ENCODE measurements at places on chromosomes 1 and 21.

GRCh38 chr1:150552128-150552910 lies 3.1 kb downstream of the ADAMTSL4 start:
- peak; percentile 32 for DNase-seq

- peak; percentile 41 for DNase-seq
Observed at GRCh38 chr1:8217011-8217711, 100.8 kb upstream of the SLC45A1 start.

DNA sequence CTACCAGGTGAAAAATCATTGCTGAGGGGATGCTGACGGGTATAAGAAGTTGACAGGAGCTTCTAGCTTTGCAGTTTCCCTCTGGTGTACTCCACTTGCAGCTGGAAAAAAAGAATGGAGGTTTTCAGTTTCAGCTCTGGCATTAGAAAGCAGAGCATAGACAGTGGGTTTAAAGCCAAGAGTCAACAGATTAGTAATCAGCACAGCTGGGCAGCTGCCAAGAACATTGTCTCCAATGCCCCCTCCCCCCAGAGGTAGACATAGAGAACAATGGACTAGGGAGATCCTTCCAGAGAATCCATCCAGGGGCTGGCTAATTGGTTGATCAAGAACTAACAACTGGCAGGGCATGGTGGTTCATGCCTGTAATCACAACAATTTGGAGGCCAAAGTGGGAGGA lies 10.1 kb upstream of the ZBTB8B start:
- DNase-seq, result no peak

DNA sequence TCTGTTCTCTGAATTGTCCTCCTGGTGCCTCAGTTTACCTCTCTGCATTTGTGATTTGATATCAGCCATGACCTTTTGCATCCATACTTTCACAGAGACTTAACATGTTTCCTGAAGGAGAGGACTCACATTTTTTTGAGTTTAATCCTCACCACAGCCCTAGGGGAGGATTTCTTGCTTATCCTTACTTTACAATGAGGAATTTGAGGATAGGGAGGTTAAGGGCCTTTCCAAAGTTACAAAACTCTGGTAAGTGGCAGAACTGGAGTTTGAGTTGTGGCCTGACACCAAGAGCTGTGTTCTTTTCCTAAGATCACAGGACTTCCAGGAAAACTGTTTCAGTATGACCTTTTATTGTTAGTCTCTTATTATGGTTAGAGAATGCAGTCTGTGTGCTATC lies 34.2 kb downstream of the TNFRSF8 start:
- DNase-seq, result no peak

GRCh38 chr1:192086644-192087043 lies 71.6 kb upstream of the RGS18 start:
- DNase-seq, result no peak

- DNase-seq, result no peak
Observed at GRCh38 chr1:2203671-2204414, 9.3 kb upstream of the FAAP20 start.

DNA sequence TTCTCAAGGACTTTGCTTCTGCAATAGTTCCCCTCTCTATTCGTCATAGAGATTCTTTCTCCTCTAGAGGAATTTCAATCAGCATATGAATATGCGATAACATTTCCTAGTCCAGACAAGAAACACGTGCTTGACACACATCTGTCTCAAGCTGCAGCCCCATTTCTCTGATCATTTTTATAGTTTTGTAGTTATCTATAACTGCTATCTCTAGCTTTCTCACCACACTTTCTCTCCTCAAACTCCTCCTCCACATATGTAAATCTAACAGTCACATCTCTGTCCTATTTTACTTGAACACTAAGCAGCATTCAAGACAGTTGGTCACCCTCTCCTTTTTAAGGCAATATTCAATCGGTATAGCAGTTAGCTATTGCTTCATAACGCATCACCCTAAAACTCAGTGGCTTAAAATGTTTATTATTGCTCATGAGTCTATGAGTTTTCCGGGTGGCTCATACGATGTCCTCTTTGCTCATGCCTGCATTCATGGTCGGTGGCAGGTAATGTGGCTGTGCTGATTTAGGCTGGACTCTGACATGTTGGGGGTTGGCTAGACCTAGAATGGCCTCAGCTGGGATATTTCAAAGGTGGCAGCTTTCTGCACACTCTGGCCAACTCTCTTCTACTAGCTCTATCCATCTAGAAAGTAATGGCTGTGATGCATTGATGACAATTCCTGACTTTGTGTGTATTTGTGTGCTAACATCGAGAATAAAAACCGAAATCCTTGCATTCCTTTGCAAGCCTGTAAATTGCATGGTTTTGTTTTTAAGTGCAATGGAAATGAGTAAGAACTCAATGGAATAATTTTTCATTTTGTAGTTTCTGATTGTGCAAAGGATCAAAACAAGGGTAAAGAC lies 20.6 kb downstream of the ATP6V1G3 start:
- DNase-seq, result no peak

- no peak for DNase-seq
Observed at GRCh38 chr1:161266202-161266601, 7.7 kb downstream of the PCP4L1 start.

DNA sequence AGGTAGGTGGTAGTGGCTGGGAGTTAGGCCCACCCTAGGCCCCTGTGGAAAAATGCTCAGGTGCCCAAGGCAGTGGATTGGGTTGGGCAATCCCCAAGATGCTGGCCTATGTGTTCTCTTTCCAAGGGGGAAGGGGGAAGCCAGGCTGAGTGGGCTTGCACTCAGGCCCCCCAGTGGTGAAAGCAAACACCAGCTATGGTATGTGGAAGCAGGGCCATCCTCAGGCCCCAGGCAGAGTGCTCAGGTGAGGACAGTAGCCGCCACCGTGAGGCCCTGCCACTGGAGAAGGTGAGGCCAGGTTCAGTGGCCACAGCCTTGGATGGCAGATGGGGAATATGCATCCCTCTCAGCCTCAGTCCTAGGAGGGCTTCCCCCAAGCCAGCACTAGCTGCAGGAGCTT lies 11.8 kb downstream of the LY9 start:
- no peak for DNase-seq

DNA sequence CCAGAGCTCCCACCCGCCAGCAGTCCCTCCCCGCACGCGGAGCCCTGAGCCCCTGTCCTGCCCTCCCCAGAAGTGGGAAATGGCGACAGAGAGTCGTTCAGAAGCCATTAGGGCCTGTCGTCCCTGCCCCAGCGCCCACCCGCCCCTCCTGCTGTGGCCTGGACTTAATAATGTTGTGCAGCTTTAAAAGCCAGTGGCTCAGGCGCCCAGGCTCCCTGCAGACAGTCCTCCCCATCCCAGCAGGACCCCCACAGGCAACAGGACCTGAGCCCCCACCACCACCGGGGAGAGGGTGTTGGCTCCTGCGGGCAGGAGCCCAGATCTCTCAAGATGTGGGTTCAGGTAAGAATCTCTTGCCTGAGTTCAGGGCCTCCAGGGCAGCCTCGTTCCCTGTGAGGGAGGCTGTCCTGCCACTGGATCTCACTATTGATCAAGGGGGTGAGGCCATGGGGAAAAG lies 125.3 kb upstream of the RUNX3 start:
- DNase-seq, result no peak

- no peak for DNase-seq
Observed at GRCh38 chr1:243346468-243346867, 90.6 kb downstream of the SDCCAG8 start.

DNA sequence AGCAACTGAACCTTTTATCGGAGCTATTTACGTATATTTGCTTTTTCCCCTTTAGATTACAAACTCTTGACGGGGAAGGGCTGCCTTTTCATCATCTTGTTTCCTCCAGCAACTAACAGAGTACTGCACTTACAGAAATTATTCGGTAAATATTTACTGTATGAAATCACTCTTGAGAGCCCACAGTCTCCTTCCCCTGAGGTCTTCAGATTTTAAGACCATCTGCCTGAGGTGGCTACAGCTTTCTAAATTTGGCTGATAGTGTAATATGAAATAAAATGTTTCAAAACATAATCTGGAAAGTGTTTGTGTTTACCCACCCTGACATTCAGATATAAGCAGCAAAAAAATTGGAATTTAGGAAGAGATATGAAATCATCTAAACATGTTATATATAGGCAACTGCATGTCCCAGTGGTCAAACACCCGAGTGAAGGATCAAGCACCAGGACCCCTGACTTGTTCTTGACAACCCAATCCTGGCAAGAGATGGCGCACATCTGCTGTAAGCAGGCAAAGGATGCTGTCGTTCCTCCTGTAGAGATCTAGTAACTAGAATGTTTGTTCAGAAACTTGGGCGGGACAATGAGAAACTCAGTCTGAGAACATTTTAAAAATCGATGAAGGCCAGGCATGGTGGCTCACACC lies 60.9 kb downstream of the SIPA1L2 start:
- no peak for DNase-seq

DNA sequence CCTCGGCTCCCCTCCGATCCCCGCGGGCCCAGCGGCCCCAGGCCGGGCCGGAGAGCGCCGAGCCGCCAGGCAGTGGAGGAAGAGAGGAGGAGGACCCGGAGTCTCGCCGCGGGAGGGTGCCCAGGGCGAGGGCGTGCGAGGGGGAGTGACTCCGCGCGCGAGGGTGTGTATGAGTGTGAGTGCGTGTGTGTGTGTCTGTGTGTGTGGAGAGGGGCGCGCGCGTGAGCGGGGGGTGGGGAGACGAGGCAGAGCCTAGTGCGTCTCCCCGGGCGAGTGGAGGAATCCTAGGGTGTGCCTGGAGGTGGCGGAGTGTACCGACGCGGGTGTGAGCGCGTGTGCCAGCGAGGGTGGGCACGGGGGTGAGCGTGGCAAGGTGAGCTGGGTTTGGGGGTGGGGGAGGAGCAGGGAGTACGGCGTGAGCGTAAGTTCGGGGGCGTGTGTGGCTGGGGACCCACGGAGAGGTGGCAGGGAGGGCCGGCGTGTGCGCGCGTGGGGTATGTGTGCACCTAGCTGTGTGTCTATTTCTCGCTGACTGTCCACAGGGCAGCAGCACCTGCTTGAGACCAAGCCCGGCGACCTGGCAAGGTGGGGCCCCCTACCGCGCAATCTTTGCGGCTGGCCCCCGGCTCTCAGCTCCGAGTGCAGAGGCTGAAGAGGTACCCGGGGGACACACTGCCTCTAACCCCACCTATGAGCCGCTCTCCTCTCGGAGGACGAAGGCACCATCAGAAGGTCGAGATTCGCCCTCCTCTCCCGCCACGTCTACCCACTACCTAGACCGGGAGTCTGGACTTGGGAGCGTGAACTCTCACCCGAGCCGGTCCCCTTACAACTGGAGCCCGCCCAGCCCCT lies 784 bp upstream of the KCND3 start:
- DNase-seq, result no peak

DNA sequence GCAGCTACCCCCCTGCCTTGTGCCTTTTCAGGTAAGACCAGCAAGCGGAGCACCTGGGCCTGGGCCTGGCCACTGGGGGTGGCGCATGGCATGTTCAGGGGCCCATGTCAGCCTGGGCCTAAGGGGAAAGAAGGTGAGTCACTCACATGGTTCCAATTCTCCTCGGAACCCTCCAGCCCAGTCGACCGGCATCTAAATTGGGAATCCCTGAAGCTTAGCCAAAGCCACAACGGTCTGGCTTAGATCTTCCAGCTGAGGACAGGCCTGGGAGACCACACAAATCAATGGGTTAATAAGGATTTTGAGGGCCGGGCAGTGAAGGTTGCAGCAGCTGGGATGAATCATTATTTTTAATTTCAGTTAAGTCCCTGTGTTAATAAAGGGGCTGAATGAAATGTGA lies 145.1 kb upstream of the SMYD2 start:
- no peak for DNase-seq

DNA sequence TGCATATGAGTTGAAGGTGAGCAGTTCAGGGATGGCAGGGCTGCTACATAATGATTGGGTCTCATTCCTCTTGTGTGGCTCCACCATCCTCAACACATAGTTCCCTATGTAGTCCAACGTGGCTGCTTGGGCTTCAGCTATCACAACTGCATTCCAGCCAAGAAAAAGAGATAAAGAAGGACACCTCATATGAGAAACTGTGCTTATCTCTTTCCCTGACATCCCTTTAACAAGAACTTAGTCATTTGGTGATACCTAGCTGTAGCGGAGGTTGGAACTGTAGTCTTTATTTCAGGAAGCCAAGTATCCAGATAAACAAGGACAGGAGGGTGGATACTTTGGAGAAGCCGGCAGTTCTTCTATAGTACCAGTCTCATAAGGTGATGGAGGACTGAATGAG lies 42.7 kb upstream of the DNASE2B start:
- no peak for DNase-seq

DNA sequence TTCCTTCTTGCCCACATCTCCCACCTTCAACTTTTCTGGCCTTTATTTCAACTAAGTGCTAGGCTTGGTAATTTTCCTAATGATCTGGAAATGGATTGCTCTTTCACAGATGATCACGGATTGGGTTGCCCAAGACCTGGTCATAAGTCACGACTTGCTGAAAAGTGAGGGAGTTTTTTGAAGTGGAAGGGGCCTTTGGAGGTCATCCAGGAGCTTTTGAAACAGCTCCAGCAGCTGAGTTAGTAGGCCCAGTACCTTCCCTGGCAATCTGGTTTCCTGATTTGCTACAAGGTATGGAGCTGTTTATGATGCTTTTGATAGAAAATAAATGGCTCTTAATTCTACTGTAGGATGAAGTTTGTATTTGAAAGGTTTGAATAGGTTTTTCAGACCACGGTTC lies 20.4 kb downstream of the GREM2 start:
- DNase-seq, result no peak

DNA sequence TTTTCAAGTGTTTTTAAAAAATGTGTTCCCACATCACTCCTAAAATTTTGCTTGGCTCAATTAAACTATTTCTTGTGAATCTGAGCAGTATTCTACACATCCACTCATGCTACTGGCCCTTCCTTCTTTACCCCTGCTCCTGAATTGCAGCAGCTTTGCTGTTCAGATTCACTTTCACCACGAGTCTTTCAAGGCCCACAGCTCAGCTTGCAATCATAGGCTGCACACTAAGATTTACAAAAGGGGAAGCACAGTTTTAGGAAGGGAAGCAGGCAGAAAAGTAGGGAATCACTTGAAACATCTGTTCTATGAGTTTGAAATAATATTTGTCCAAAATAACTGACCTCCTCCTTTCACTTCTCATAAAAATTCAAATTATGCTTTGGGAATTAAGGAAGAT lies 70.9 kb upstream of the EDEM3 start:
- DNase-seq, result no peak

GRCh38 chr1:202967684-202968281 lies 726 bp upstream of the CYB5R1 start:
- DNase-seq, result no peak

- no peak for DNase-seq
Observed at GRCh38 chr1:66690666-66691381, 61.4 kb upstream of the DYNLT5 start.

DNA sequence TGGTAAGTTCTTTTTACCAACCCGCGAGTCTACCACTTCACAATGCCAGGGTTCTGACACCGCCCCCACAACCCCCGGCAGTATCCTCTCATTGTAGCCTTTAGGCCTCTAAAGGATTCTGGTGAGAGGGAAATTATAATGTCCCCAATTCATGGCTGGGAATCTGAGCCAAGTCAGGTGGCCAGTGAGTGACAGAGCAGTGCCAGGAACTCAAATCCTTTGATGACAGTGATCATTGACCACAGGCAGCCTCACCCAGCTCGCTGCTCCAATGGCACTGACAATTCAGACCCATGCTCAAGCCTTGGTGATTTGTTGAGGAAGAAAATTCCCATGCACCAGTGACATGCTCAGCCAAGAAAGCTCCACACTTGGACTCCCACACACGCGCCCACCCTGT lies 63.4 kb upstream of the CSF1 start:
- DNase-seq, result no peak

GRCh38 chr1:160227034-160227433 lies 21.9 kb downstream of the PEA15 start:
- no peak for DNase-seq

All from activated T-cell treated with anti-CD3 and anti-CD28 coated beads, Interleukin-2, amount 50 U/mL, for 1 hour (primary cell).